CD14-positive monocyte (primary cell): ENCODE measurements at places on chromosomes 16 and 17.

- no peak for DNase-seq
These were observed 447.6 kb upstream of the CA10 start for GRCh38 chr17:52606098-52606497.

DNA sequence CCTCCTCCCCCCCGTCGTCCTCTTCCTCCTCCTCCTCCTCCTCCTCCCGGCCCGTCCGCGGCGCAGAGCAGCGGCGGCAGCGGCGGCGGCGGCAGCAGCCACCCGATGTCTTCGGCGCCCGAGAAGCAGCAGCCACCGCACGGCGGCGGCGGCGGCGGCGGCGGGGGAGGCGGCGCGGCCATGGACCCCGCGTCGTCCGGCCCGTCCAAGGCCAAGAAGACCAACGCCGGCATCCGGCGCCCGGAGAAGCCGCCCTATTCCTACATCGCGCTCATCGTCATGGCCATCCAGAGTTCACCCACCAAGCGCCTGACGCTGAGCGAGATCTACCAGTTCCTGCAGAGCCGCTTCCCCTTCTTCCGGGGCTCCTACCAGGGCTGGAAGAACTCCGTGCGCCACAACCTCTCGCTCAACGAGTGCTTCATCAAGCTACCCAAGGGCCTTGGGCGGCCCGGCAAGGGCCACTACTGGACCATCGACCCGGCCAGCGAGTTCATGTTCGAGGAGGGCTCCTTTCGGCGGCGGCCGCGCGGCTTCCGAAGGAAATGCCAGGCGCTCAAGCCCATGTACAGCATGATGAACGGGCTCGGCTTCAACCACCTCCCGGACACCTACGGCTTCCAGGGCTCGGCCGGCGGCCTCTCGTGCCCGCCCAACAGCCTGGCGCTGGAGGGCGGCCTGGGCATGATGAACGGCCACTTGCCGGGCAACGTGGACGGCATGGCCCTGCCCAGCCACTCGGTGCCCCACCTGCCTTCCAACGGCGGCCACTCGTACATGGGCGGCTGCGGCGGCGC, at the start of gene FOXF1:
TSS of gene FOXF1 (plus strand) at position 63 of the 797 bp plus-strand sequence. CDS start at position 106, 43 bp downstream.
- DNase-seq: no peak

DNA sequence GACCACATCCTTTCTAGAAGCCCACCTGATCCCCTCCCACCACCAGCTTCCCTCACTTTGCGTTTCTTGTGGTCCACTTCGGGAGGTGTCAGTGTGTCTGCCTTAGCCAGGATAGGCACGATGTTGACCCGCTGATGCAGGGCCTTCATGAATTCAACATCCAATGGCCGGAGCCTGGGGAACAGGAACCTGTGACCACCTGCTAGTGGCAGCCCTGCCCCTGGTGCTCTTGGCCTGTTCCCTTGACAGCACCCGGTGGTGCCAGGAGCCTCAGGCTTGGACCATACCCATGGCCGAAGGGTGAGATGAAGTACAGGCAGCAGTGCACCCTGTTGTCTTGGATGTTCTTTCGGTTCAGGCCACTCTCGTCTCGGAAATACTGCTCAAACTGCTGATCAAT, 7.2 kb upstream of the MTMR4 start:
- DNase-seq: no peak

DNA sequence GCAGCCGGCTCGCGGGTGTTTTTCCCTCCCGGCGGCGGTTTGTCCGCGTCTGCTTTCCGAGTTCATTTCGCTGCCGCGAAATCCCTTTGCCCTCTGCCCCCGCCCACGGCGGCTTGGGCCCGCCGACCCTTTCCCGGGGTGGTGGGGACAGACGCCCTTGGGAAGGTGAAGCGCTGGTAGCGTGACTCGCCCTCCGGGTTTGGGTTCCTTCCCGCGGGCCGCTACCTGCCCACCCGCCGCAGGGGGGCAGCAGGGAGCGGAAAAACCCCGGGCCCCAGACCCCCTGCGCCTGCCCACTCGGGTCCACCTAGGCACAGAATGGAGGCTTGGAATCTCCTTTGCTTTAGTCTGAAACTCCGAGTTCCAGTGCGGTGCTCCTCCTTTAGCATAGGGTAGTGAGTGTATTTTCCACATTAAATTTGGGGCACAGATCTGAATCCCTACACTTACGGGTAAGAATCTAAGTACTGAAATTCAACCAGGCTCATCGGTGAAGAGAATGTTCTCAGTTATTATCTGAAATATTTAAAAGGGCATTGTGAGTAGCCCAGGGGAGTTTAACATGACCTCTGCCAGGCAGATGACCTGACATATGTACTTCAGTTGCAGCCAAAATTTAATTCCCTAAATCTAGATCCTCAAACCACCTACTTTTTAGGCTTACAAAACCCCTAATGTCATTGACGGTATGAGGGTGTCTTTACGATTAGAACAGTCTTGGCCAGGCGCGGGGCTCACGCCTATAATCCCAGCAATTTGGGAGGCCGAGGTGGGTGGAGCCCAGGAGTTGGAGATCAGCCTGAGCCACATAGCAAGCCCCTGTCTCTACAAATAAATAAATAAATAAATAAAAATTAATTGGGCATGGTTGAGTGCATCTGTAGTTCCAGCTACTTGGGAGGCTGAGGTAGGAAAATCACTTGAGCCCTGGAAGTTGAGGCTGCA, 1.0 kb downstream of the NME2 start:
- peak; percentile 48 for DNase-seq

DNA sequence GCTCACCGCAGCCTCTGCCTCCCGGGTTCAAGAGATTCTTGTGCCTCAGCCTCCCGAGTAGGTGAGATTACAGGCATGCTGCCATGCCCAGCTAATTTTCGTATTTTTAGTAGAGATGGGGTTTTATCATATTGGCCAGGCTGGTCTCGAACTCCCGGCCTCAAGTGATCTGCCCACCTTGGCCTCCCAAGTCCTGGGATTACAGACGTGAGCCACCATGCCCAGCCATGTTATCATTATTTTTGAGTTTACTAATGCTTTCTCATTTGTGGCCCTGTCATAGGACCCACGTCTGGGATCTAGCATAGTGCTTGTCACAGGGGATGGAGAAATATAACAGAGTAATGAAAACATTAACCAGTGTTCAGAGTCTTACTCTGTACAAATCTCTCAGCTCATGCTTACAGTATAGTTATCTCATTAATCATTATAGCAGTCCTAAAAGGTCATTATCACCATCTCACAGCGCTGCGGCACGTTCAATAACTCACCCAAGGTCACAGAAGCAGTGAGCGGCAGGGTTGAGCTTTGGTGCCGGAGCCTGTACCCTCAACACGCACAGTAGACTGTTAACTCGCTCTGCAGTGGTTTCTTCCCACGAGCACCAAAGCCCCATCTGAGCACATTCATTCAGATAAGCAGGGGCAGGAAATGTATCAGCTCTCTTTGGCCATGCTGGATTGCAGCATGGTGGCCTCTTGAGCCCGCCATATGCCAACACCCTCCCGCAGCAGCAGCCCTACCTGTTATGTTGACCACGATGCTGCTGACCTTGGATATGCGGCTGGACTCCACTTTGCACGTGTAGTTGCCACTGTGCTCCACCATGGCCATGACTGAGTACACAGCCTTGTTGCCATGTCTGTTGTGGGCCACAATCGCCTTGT, 21.4 kb downstream of the PECAM1 start:
- no peak for DNase-seq

DNA sequence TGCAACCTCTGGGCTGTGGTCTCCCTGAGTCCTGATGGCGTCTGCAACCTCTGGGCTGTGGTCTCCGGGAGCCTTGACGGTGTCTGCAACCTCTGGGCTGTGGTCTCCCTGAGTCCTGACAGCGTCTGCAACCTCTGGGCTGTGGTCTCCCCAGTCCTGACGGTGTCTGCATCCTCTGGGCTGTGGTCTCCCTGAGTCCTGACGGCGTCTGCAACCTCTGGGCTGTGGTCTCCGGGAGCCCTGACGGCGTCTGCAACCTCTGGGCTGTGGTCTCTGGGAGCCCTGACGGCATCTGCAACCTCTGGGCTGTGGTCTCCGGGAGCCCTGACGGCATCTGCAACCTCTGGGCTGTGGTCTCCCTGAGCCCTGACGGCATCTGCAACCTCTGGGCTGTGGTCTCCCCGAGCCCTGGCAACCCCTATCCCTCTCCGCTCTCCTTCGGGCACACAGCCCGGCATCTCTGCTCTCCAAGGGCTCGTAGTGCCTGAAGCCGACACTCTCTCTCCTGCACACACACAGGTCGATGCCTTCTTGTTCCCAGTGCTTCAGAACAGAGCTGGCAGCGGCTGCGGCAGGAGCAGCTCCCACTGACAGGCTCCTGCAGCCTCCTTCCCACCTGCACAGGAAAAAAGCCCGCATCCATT, 45.6 kb downstream of the METRNL start:
- no peak for DNase-seq

DNA sequence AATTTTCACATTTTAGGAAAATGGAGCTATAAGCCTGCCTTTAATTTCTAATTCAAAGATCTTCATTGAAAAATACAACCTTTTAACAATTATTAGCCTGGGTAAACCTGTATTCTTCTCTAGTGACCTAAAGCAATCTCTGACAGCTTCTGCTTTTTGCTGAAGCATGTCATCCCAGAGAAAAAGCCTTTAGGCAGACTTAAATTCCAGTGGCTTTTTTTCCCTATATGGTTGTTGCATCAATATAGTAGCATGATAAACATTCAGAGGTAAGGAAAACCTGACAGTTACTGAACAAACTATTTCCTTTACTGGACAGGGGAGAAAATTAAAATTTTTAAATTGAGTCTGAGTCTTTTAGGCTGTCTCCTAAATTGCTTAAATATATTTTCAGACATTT, 7.8 kb upstream of the EVI2A start:
- DNase-seq: no peak

DNA sequence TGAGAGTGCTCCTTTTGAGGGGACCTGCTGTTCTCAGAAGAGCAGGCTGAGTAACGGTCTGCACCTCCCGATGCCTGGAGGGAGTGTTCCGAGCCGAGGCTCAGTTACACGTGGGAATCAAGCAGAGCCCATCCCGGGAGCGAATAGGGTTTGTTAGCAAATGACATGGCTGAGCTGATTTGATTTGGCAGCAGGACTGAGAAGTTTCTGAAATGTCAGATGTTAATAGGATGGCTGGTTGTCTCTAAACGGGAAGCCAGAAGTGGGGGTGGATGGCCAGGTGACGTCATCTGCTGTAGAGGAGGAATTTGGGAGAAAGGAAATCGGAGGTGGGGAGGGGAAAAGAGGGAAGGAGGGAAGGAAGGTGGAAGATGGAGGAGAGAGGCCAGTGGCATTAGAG, 128.0 kb downstream of the RAP1GAP2 start:
- no peak for DNase-seq

DNA sequence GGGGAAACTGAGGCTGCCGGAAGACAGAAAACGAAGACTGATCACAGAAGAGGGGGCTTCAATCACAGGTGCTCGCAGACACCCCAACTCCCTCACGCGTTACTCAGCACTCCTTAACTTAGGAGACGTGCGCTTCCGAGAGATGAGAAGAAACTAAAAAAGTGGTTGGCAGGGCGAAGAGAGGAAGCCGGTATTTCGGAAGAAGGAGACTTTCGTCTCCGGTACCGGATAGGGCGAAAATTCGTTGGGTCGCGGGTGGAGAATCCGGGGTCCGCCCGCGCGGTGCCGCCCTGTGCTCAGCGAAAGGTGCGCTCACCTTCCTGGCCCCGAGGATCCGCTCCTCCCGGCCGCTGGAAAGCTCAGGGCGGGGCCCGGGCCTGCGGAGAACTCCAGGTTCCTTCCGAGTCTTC, 917 bp upstream of the TBX2 start:
- DNase-seq: no peak

DNA sequence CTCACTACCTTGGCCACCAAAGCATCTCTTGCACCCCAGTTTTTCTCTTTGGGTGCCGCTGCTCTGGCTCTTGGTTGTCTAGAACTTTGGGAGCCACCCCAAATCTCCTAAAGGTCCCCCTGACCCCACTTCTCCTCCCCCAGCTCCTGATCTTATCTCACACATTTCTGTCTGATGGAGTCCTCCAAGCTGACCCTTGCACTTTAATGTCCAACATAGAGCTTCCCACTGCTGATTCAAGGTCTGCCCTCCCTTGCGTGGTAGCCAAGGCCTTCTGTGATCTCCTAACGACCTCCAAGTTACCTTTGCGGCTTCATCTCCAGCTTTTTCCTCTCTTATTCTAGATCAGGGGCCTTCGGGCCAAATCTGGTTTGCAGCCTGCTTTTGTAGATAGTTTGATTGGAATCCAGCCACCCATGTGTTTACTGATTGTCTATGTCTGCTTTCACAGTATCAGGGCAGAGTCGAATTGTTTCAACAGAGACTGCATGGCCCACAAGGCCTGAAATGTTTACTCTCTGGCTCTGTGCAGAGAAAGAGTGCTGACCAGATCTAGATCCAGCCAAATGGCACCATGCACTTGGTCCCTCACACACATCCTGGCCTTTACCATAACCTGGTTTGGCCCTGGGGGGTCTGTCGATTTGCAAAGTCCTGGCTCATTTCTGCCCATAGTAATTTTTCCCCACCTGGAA, 168.6 kb downstream of the HAPSTR1 start:
- DNase-seq: no peak

DNA sequence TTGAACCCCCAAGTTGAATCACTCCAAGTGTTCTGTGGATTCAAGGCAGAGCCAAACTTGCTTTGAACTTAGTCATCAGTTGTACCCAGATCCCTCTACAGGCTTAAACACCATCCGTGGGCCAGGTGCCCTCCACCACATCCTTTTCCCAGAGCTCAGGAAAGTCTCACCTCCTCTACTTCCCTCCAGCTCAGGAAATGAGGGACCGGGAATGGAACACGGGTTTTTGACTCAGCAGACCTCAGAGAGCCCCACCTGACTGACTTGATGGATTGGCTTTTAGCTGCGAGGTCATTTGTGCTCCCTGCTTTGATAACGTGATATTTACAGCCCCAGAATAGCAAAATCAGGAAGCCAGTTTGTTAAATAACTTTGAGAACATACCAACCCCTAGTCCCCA, 20.1 kb downstream of the GID4 start:
- no peak for DNase-seq

GRCh38 chr16:77899416-77899815, 111.1 kb downstream of the VAT1L start:
- no peak for DNase-seq
